ENCODE measurements at places on chromosomes 7 and 10.

- no peak for DNase-seq
Measured at GRCh38 chr10:103889121-103889720, 28.8 kb downstream of the STN1 start.

DNA sequence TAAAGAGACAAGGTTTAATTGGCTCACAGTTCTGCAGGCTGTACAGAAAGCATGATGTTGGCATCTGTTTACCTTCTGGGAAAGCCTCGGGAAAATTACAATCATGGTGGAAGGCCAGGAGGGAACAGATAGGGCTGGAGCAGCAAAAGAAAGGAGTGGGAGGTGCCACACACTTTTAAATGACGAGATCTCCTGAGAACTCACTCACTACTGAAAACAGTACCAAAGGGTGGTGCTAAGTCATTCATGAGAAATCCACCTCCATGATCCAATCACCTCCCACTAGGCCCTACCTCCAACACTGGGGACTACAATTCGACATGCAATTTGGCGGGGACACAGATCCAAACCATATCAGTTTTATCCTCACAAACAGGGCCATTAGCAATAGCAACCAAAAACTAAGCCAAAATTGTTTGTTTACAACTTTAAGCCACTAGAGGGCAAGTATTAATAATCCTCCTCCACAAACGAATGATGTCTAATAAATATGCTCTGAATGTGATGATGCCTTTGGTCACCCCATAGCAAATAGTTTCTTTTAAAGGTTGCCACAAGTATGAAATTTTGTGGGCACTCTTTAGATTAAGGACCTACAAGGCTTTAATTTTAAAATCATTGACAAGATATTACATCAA lies 129.2 kb upstream of the NRBF2 start:
- no peak for DNase-seq

- DNase-seq, result peak; percentile 91
Measured at GRCh38 chr10:73998929-73999691, 1.2 kb downstream of the VCL start.

- peak; percentile 85 for DNase-seq
Measured at GRCh38 chr7:123643495-123644441, 11.9 kb upstream of the LMOD2 start.

- no peak for DNase-seq
Measured at GRCh38 chr7:7870555-7870954, 98.0 kb upstream of the GLCCI1 start.

DNA sequence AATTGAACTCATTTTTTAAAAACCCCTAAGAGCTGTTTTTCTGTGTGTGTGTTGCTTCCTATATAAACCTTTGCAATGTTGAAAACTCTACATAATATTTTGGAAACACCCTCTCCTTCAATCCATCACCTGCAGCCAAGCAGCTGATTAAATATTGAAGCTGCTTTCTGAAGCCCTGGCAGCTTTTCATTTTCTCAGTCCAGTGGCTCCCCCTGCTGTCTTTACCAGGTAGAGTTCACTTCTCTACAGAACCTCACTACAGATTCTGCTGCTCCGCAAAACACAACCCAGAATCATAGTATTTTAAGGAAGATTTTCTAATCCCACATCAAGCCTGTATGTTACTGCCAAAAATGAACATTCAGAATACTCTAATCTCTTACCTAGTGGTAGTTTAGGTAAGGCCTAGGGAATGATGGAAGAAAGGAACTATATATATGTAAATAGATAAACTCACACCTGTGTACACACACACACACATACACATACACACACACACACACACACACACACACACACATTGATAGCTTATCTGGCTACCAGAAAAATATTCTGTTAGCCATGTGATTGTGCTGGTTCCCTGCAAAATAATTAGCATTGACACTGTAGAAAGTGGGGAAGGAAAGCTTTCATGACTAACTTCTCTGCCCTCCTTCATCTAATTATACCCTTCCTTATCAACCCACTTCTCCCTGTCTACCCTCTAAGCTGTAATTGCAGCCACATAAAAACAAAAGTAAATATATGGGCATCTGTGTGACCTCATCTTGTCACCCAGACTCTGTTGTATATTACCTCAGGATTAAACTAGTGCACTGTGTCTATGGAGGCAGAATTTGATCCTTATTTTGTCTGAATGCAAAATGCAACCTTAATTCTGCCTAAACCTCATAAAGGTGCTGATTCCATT lies 229.5 kb upstream of the FZD1 start:
- DNase-seq, result peak; percentile 77

DNA sequence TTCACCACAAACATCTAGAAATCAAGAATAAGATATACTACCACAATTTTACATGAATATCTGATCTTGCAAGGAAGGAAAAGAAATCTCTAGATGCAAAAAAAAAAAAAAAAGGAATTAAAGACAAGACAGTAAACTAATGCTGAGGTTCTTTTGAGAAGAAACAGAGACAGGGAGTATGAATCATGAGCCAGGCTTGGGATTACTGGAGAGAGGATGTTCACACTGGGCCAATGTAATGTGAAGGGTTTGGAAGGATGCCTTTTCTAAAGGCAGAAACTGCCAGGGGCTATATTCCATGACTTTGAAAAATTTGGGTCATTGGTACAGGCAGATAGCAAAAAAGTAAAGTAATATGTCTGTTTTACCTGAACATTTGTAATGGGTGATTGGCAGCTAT lies 573.0 kb upstream of the IGFBP3 start:
- DNase-seq, result peak; percentile 26
